ENCODE measurements at places on chromosomes 11 and 22.

DNA sequence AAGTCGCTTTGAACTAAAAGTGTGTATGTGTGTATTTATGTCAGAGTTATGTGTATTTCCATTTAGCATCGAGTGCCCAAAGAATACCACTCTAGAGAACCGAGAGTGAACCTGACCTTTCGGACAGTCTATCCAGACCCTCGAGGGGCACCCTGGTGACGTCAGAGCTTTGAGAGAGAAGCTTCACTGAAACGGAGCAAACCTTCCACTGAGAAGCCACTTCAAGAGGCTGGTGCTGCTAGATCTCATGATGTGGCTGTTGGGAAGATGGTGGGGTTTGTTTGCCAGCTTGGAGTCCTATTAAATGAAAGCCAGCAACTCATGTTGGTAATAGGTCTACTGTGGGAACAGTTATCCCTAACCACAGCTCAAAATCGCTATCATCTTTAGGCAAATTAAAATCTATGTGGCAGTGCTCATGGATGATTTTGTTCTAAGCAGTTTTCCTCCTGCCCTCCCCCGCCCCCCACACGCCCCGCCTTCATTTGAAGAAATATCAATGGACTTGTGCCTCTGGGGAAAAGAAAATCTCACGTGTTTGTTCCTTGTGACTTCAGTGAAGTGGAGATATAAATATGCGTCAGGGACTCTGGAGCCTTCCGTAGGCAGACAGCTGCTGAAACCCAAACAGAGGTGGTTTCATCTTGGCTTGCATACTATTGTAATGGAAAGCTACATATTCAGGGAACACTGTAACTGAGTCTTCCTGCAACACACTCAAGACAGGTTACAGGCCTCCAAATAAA, 22.4 kb upstream of the C11orf96 start:
- DNase-seq = no peak

DNA sequence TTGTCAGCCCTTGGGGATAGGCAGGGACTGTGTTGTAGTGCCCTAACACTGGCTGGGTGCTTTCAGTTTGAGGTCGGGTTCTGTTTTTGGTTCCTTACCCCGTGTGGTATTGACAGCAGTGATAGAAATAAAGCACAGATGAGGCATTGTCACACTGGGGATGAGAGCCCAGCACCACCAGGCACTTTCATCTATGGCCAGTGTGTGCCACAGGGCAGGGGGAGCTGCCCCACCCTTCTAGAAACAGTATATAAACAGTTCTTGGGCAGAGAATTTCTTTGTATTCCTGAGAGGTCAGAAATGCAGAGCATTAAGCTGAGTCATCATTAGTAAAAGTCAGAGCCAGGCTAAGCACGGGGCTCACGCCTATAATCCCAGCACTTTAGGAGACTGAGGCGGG, 23.1 kb upstream of the CDC42EP2 start:
- no peak for DNase-seq

DNA sequence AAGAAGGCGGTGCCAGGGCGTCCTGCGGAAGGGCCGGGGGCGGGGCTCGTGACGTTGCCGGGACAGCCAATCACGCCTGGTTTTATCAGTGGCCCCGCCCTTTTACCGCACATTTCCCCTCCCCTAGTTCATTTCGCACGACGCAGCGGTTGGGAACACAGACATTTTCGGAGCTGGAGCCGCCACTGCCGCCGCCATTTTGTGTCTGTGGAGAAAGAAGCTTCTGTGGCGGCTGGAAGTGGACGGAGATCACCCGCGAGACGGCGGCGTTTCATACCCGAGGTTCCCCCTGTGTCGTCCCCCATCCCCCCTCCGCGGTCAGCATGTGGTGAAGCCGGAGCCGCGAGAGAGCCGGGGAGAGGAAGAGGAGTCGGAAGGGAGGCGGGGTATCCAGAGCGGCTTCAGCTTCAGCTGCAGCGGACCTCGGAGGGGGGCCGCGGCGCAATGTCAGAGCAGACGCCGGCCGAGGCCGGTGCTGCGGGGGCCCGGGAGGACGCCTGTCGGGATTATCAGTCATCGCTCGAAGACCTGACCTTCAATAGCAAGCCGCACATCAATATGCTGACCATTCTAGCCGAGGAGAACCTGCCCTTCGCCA, at the start of gene PCF11:
TSS of gene PCF11 (plus strand) at position 136 of the 598 bp plus-strand sequence. CDS start at position 445, 309 bp downstream.
- no peak for DNase-seq

GRCh38 chr11:69249311-69250185, 44.4 kb upstream of the MYEOV start:
- no peak for DNase-seq

DNA sequence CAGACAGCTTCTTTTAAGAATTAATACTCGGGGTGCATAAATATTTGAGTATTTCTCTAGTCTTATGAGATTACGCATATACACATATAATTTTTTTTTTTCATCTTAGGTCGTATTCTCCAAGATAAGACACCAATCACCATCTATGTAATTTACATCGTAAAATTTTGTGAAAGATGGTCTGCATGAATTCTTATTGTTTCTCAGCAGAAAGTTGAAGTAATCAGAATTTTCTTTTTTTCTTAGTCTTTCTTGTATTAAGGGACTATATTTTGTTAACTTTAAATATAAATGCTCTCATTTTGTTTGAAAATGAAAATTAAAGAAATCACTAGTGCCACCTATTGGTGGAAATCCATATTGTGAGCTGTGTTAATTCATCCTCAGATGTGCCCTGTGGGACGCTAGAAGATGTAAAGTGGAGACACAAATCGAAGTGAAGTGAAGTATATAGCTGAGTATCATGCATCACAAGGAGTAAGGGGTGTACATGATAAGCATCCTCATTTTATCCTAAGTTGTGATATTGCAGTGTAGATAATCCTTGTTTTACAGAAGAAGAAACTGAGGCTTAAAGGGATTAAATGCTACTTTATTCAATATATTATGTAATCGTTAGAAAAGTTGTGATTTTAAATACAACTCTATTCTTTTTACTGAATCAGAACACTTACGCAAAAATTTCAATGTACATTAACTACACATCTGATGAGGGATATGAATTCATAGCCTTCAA, 2084.3 kb downstream of the LRRC4C start:
- no peak for DNase-seq

GRCh38 chr11:44711113-44711786, 15.5 kb upstream of the TSPAN18 start:
- DNase-seq = no peak

GRCh38 chr11:35905646-35906276, 38.1 kb upstream of the LDLRAD3 start:
- DNase-seq = no peak

- no peak for DNase-seq
These were observed 2.8 kb downstream of the MALAT1 start for GRCh38 chr11:65501472-65502273.

- no peak for DNase-seq
These were observed 2.3 kb downstream of the USP35 start for GRCh38 chr11:78190871-78191538.

GRCh38 chr22:33985506-33985905, 65.2 kb upstream of the LARGE1 start:
- no peak for DNase-seq

DNA sequence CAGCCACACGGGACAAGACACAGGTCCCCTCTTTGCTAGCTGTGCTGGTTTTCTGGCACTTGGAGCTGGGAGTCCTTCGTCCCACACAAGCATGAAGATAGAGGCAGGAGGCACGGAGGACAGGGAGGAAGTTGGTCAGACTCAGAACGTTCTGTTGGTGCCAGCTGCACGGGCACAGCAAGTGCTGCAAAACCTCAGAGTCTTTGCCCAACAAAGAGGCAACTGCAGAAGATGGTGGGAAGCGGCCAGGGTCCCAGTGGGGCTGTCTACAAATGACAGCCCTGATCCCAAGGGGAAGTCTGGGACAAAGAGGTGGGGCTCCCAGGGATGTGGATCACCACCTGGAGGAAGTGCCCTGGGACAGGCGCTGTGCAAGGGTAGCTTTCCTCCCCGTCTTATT, 9.4 kb upstream of the OSM start:
- no peak for DNase-seq

DNA sequence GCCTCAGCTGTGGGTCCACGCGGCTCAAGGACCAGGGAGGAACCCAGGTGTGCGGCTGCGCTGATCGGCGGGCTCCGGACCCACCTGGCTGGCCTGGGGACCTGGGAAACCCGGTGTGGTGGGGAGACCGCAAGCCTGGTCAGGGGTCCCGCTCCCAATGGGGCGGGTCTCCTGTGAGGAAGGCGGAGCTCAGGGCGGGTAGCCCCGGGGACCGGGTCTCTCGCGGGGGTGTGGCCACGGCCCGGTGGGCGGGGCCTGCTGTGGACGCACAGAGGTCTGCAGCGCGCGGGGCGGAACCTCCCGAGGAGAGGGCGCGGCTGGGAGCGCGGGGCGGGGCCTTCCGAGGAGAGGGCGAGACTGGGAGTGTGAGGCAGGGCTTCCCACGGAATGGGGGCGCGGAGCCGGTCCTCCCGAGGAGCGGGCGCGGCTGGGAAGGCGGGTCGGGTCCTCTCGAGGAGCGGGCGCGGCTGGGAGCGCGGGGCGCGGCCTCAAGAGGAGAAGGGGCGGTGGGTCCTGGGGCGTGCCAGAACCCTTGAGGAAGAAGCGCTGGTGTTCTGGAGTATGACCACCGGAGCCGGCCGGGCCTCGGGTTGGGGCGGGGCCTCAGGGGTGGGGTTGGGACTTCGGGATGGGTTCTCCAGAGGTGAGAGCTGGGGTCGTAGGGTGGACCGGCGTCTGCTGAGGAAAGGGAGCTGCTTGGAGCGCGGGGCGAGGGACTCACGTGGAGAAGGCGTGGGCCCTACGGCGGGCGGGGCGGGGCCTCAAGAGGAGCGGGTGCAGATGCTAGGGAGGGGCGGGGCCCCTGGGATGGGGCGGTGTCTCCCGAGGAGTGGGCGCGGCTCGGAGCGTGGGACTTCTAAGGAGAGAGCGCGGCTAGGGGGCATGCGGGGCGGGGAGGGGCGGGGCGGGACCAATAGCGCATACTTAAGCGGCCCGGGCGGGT, 20.8 kb downstream of the DGCR6L start:
- DNase-seq = peak; percentile 87

DNA sequence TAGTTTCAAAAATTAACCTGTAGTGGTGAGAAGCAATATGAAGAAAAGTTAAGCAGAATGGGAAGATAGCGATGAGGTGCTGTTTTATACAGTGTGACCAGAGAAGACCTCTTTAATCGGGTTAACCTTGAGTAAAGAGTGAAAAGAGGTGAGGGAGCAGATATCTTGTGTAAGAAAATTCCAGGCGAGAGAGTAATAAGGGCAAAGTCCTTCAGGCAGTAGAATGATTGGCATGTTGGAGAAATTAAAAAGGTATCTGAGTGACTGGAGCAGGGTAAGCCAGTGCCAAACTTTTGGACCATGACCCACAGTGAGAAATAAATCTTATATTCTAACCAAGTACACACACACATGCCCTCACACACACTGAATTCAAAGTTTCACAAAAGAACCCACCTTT, 374.7 kb upstream of the LARGE1 start:
- DNase-seq = no peak

- no peak for DNase-seq
These were observed 2.2 kb downstream of the DTX4 start for GRCh38 chr11:59173964-59174663.

DNA sequence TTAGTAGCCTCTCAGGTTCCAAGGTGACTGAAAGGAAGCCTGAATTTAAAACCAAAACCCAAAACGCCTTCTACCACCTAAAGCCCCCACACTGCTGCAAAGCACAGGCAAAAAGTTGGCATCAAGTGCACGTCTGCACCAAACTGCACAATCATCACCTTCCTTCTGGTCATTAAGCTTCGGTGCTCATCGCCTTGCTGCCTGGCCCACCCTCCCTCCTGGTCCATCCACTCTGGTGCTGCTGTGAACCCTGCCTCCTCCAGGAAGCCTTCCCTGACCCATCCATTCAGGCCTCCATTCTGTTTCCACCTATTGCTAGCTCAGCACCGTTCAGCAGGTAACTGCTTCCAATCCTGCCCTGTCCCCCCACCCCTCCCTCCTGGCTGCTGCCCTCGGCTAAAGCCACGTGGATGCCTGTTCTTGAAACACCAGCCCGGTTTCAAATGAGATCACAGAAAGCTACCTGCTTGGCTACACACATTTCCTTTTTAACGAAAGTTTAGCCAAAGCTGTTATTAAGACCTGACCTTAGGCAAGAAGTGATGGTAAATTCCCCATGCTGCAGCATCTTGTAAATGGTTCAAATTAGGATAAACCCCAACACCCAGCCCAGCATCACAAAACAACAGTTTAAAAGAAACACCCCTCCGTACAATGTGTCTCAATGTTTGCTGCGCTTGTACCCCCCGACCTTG, 53.8 kb upstream of the CD5 start:
- DNase-seq = no peak

- DNase-seq = no peak
These were observed 15.3 kb downstream of the RTN4RL2 start for GRCh38 chr11:57475671-57476046.

- no peak for DNase-seq
These were observed 8.5 kb downstream of the ACAD8 start for GRCh38 chr11:134261626-134262488.

DNA sequence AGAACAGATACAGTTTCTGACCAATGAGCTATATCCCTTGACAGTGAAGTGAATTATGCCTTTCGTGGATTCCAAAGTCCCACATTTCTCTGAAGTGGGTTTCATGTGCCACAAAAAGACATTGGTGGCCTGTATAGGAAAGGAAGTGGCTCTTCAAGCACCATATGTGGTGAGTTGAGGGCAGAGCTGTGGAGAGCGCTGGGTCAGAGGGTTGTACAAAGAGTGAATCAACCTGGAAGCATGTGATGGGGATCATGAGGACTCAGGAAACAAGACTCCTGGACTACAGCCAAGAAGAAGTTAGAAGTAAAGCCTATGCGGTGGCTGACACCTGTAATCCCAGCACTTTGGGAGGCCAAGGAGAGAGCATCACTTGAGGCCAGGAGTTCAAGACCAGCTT, 579 bp upstream of the SLC5A4 start:
- no peak for DNase-seq

GRCh38 chr22:26648011-26648497, 9.3 kb upstream of the MIAT start:
- DNase-seq = no peak

GRCh38 chr11:13101644-13102512, 92.8 kb downstream of the RASSF10 start:
- no peak for DNase-seq

DNA sequence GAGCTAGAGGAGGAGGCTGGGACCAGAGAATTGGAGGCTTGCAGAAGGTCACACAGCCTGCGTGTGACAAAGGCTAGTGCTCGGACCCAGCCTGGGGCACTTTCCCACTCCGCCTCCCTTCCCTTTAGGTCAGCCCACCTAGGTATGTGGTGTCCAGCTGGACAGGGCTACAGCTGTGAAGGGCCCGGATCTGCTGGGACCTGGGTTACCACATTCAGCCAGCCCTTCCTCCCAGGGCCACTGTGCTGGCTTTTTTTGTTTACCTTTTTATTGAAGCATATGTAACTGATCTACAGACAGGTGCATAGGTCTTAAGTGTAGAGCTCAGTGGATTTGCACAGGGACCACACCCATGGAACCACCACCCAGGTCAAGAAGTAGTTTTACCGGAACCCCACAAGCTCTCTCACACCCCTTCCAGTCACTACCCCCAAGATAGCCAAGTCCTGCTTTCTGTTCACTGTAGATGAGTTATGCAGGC, 8.7 kb downstream of the CAPN5 start:
- DNase-seq = no peak

- DNase-seq = no peak
These were observed 29.9 kb upstream of the RAPSN start for GRCh38 chr11:47478651-47479329.

Data from NCI-H1048 (cell line).